ENCODE measurements at places on chromosomes 3 and 15.

GRCh38 chr3:33391255-33391995 lies 48.8 kb downstream of the UBP1 start:
- DNase-seq = no peak

DNA sequence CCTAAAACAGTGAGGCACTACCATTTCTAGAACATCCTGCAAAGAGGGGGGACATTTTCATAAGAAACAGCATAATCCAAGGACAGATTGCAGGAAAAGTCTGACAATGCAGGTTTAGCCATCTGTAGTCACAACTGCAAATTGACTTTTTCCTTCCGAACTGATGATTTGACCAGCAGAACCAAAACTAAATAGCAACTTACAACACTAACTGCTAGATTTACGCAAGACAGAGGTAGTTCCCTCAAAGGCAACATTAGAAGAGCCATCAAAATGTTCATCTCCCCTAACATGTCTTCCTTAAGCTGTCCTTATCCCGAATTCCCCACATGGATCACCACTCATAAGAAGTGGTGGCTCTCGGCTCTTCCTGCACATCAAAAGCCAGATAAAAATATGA lies 129.6 kb downstream of the GADL1 start:
- no peak for DNase-seq

- DNase-seq = no peak
Observed at GRCh38 chr3:184503647-184504046, 57.9 kb upstream of the EPHB3 start.

DNA sequence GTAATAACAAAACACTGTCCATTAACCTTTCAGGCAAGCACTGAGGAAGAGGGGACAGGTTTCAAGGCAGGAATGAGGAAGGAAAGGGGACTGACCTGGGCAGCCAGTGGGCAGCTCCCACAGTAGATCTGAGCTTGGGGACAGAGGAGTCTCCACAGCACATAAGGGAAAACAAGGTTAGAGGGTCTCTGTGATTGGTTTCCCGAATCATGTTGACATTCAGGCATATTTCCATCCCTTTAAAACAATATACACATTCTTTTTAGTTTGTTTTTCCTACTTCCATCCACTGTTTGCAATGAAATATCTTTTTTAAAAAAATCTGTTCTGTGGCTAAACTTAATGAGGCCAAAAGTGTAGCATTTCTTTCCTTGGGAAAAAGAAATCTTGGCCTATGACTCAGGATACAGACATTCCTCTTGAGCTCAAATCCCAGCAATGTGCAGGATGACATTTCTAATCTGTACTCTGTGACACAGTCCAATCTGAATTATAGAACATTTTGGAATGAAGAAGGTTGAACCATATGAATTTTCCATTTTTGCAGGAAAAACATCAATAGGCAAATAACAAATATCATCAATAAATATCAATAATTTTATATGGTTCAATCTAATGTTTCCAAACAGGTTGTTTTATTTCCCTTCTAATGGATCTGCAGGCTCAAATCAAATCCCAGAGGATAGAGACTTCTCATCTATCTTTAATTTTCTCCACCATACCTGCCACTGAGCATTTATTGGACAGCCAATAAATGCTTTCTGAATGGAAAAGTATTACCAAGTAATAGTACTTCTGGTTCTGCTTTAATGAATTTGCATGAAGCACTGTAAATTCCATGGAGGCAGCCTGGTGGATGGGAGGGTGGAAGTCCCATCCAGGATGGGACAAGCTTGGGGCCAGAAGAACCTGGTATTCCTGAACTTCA lies 54.1 kb downstream of the ITGB5 start:
- no peak for DNase-seq

DNA sequence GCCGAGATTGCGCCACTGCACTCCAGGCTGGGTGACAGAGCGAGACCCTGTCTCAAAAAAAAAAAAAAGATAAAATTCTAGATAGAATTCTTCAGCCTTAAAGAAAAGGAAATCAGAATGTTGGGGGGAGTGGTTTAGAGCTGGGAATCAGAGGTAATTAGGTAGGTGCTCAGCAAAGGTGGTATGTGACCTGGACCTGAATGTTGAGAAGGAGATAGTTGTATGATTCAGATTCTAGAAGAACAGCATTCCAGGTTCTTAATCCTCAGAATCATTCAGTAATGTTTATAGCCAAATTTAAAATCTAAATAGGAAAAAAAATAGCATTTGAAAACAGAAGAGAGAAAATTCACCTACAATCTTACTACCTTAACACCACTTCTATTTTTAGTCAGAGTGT lies 71.3 kb upstream of the UBE2E1 start:
- no peak for DNase-seq

DNA sequence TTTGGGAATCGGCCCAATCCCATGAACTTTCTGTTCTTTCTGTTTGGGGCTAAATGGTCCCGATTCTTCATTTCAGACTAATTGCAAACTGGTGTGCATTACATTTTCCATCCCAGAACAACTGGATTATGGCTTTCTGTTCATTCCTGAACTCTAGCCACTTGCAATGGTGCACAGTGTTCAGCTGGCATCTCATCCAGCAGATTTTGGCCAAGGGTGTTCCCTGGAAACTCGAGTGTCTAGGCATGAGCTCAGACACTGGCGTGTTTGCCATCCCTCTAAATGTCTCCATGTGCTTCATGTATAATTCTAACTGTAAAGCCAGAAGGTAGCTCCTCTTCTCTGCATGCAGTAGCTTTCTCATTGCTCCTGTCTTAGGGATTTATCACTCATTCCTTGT lies 97.1 kb upstream of the MYZAP start:
- no peak for DNase-seq

DNA sequence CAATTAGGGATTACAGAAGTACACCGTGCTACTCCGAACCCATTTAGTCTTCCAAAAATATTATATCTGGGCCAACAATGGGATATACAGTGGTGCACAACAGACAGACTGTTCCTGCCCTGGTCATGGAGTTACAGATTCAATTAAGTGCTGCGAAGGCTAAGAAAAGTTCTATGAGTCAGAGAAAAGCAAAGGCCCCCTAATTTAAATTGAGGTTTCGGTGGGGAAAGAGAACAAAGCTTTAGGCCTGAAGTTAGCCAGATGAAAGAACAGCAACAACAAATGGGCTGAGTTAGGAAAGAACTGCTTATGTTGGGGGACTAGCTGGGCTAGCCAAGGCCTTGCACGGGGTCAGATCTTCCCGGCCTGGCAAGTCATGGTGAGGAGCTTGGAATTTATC lies 131.8 kb downstream of the MDFIC2 start:
- DNase-seq = no peak

GRCh38 chr3:56681984-56682461 lies 1.0 kb downstream of the TASOR start:
- DNase-seq = no peak

DNA sequence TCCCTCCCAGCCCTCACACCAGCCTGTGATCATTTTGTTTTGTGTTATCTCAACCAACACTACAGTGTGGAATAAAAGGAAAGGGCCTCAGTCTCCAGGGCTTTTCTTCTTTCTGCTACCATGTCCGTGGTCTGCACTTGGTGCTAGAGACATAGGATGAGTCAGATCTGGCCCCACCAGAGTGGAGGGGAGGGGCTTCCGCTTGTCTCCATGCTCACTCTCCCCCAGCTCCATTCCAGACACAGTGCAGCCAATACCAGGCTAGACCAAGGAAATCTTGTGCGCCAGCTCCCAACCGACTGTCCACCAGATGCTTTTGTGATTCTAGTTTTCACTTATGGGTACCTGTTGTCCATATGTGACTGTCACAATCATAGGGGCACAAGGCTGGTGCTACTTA lies 51.9 kb upstream of the TMEM115 start:
- no peak for DNase-seq

DNA sequence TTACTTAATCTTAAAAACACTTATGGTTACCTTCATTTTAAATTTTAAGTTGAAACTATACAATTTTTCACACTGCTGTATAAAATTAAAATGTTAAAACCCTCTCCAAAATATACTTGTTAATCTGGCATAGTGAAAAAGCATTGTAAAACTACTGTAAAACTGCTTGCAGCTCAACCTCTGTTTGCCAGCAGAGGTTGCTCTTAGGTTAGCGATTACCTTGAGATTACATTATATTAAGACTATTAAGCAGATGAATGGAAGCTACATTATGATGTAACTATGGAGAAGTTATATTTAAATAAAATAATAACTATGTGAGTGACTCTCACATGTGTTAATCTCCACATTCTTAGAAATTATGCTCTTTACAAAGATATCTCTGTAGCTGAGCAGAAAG lies 143.6 kb upstream of the SLITRK3 start:
- DNase-seq = no peak

DNA sequence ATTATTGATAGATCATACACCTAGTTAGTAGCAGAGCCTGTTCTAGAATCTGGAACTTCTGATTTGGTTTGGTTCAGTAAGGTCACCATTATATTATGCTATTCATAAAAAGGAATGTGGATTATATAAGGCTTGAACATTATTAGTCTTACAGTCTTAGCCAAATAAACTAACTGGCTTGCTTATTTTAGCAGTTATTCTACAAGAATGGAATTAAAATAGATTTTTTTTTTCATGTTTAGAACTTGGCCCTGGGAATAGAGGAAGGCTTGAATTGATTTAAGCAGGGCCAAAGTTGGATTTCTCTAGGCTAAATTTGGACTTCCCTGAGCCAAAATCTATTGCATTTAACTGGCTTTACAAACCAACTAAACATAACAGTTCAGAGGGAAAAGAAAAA lies 24.4 kb downstream of the DTWD1 start:
- DNase-seq = no peak

DNA sequence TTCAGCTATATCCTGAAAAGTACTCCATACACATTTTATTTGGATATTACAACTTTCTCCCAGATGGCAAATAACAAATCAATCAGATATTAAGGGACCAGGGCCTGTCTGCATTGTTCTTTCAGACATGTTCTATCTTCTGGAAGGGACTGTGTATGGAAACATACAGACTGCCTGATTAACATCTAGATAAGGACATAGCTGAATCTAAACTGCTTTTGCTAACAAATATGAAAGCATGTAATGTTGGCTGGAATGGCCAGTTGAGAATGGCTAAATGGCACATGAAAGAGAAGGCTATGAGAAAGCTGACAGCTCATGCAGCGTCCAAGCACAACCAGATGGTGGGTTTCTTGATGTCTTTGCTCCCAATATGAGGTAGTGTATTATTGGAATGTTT lies 149.4 kb downstream of the CFAP20DC start:
- no peak for DNase-seq

DNA sequence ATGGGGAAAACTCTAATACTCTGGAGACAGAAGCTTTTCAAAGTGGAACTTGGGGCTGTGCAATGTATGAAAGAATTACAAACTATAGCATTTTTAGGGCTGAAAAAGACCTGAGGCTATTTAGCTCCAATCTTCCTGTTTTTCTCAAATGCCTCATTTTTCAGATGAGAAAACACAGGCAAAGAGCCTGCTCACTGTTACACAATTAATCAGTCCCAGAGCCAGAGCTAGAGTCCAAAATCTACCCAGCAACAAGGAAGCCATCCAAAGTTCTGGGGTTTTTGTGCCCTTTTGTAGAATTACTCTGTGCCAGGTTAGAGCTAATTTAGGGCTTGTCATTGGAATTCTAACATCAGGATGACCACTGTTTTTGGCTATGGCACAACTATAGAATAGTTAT lies 45.5 kb downstream of the GPR149 start:
- DNase-seq = no peak

DNA sequence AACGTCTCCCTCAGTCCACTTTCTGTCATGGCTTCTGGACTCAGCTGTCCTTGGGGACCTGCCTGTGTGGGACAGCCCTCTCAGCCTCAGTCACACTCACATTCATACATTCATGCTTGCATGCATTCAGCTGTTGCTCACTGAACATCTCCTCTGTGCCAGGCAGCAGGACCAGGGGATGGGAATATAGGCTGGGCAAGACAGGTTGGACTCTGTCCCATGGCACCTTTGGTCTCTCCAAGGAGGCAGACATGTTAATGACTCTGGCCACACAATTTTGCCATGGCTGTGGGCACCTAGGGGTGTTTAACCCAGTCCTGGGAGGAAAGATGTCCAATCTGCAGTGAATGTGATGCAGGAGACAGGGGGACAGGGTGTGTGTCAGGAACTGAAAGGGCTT lies 7.8 kb upstream of the DNAH1 start:
- no peak for DNase-seq

DNA sequence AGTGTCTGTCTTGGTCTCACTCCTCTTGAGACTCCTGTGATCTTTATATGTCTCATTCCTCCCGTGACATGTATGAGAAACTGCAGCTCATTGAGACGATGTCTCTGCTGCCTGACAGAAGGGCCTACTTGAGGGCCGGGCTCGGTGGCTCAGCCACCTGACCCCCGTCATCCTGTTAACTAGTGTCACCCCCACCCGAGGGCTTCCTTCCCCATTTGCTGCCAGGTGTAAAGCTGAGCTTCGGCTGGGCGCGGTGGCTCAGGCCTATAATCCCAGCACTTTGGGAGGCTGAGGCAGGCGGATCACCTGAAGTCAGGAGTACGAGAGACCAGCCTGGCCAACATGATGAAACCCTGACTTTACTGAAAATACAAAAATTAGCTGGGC lies 12.7 kb downstream of the SEMA4B start:
- DNase-seq = no peak

Data from immature natural killer cell (primary cell).